ENCODE measurements at places on chromosomes 11 and 22. TPM values are rescaled to one million over a fixed set of nuclear protein-coding genes. Genes with fewer than 3 reads are reported as not detected.

The TECTA gene
- not detected for total RNA-seq

The ZP1 gene
- not detected for total RNA-seq

The PANX3 gene
- total RNA-seq: not detected

The PKNOX2 gene
- not detected for total RNA-seq

The MS4A4A gene
- total RNA-seq: not detected

The SUSD2 gene
- 3.1 TPM for total RNA-seq

The OR2AT4 gene
- total RNA-seq: not detected

The CREB3L1 gene
- total RNA-seq: not detected

The LYVE1 gene
- not detected for total RNA-seq

All from Calu3 (cell line).